ENCODE measurements at places on chromosomes 2 and 18.

- DNase-seq, result no peak
Measured at GRCh38 chr2:224982226-224982625, 60.0 kb downstream of the DOCK10 start.

- no peak for DNase-seq
Measured at GRCh38 chr18:55322178-55322735, 265.7 kb downstream of the TCF4 start.

DNA sequence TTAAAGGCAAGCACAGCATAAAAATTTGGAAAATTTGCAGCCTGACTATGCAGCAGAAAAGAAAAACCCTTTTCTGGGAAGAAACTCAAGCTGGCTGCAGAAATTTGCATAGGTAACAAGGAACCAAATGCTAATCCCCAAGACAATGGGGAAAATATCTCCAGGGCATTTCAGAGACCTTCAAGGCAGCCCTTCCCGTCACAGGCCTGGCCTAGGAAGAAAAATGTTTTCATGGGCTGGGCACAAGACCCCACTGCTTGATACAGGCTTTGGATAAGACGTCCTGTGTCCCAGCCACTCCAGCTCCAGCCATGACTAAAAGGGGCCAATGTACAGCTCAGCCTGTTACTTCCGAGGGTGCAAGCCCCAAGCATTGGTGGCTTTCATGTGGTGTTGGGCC lies 717.6 kb downstream of the TDRD15 start:
- DNase-seq, result no peak

DNA sequence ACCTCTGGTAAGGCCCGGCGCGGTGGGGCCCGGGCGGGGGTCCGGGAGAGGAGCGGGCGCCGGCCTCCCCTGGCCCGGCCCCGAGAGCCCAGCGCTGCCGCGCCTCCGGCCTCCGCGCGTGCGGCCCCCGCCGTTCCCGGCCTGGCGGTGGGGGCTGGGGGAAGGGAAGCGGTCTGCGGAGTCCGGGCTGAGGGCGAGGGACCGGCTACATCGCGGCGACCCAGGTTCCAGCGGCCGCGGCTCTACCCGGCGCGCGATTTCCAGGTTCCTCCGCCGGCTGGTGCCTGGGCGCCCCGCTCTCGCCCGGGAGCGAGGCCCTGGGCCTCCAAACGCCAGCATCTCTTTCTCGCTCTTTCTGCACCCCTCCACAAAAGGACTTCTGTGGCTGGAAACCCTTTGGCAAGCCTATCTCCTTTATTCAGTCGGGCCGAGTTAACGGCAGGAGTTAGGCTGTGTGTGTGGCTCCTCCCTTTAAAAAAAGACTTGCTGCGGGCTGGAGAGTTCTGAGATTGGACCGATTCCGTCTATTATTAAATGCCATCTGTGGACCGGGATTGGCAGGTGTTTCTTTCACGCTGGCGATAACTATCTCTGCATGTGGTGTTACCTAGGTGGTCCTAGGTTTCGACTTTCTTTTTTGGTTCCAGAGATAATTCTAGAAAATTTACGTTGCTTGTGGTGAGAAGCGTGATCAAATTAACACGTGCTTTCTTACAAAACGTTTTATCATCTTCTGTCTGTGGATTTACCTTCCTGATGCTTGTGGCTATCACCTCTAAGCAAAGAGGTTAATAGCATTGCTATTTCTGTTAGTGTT lies 592 bp downstream of the ME2 start:
- no peak for DNase-seq

DNA sequence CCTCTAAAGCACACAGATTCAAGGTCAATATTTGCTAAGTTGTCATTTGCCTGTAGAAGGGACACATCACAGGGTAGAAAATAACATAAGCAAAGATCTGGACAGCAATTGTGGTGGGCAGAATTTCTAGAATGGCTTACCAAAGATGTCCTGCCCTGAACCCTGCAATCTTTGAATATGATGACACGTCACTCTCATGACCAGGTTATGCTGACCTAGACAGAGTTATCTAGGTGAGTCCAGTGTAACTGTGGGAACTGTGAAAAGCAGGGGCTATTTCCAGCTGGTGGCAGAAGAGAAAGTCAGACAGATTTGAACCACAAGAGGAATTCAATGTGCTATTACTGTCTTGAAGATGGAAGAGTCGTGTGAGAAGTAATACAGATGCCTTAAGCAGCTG lies 112.3 kb upstream of the CNGA3 start:
- no peak for DNase-seq

- peak; percentile 52 for DNase-seq
Measured at GRCh38 chr2:74515981-74516633, 1.9 kb downstream of the TLX2 start.

DNA sequence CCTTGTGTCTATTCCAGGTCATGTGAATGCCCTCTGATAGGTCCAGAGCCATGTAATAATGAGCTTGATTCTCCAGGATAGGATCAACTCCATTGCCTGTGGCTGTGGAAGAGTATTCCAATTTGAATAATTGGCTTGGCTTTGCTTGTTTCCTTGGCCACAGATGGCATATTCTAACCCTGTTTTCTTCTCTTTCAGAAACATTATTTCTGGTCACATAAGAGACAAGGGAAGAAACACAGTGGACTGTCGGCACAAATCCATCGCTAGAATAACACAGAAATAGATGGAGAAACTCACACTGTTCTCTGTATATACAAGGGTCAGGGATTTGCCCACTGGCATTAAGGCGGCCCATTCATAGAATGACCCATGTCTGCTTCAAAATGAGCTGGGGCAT lies 278.4 kb upstream of the CCDC68 start:
- DNase-seq, result no peak

GRCh38 chr2:238428866-238429265 lies 2.1 kb downstream of the ASB1 start:
- DNase-seq, result no peak

DNA sequence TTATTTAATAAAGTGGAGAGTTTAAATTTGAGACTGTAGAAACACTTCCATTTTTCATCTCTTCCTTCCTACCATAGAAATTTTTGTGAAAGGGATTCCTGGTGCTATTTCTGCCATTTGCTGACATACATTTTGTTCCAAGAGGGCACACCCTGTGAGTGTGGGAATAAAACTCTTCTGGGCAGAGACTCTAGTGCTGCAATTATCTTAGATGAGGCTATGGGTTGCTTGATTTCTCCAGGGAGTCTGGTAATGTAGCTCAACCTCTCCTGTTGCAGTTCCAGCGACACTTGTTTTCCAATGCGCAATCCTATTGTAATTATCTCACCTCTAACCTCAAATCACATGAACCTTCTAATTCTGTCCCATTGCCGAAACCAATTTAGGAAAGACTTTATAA lies 60.1 kb upstream of the ZSWIM2 start:
- no peak for DNase-seq

GRCh38 chr2:59463426-59463825 lies 1090.0 kb downstream of the BCL11A start:
- no peak for DNase-seq

DNA sequence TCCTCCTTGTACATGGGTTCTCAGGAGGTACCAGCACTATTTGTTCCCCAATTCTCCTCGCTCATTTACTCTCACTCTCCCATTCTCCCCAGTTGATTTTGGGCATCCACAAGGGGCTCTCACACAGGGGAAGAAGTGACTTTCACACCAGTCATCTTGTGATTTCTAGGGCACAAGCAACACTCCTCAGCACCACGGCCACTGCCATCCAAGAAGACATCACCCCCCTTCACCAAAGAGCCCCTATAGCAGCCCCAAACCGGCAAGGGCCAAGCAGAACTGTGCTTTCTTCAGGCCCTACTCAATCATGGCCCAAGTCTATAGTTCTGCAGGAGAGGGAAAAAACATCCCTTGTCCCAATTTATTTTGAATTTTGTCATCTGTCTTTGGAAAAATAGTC lies 209.2 kb upstream of the ARL4C start:
- no peak for DNase-seq

DNA sequence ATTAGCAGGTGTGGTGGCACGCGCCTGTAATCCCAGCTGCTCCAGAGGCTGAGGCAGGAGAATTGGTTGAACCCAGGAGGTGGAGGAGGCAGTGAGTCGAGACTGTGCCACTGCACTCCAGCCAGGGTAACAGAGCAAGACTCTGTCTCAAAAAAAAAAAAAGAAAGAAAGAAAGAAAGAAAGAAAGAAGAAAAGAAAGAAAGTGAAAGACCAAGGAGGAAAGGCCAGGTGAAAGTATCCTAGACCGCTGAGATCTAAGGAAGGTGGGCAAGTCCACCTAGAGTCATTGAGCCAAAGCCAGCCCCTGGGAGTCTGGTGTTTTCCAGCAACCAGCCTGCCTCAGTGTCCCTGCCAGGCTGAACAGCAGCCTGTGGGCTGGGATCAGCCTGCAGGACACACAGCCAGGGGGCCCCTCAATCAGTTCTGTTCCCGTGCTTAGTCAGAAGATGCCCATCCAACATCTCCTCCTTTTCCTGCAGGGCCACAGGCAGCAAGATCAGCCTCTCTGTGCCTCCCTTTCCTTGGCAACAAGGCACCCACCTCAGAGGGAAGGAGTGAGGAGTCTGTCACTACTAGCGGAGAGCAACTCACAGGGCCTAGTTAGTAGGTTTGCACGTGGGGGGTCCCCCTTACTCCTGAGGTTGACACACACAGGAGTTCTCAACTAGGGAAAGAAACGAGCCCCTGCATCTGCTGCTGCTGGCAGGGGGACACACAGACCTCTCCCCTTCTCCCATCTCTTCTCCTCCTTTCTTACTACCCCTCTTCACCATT lies 64.1 kb downstream of the SMAD7 start:
- no peak for DNase-seq

- no peak for DNase-seq
Measured at GRCh38 chr2:84830095-84830494, 50.8 kb downstream of the TRABD2A start.

GRCh38 chr2:191800874-191801273 lies 46.0 kb downstream of the CAVIN2 start:
- DNase-seq, result no peak

DNA sequence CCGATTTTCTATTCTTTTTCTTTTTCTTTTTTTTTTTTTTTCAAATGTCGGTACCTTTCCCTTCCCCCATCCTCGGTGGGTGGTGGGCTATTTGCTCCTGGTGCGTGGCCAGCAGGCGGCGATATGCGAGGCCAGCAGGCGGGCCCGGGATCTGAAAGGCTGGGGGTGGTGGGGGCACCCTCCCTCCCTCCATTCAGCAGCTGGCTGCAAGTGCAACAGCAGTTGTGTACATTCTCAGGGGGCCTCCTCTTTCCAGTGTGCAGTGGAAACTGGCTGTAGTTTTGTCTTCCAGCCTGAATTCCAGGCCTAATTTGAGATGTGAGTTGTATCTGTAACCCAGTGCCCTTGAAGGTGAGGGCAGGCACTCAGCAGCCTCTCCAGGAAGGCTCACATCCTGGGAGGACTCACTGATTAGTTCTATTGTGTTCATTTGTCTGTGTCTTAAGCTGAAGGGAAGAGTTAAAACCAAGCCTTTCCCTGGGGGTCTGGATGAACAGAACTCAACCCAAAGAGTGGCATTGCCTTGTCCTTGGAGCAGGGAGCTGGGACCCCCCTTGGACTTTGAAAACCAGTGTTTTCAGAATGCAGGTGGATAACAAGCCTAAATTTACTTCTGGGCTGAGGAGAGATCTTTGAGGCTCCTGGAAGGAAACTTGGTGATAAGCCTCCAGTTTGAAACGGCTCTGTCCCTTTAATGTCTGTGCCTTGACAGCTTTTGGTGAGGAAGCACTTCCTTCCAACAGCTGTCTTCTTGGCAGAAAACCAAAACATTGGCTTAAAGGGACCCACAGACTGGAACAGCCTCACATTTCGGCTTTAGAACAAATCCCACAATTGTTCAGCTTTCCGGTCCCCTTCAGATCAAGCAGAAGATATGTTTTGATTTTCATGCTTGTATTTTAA lies 3.3 kb downstream of the MYCN start:
- no peak for DNase-seq

DNA sequence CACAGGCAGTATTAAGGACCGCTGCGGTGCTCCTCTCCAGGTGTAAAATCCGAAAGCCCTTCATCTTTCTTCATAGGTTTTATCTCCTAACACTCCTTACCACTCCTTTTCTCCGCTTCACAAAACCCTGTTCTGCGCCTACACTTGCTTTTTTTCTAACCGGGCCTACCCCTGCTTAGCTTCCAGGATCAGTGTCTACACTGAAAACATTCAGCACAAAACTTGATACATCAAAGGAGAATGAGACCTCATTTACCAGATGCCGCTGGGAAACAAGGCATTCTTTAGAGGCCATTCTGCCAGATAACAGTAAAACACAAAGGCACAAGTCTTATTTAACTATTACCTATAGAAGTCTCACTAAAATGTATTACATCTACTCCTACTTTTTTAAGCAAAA lies 13.1 kb downstream of the CHST10 start:
- no peak for DNase-seq

GRCh38 chr18:23933407-23933806 lies 81.1 kb upstream of the TTC39C start:
- DNase-seq, result no peak

DNA sequence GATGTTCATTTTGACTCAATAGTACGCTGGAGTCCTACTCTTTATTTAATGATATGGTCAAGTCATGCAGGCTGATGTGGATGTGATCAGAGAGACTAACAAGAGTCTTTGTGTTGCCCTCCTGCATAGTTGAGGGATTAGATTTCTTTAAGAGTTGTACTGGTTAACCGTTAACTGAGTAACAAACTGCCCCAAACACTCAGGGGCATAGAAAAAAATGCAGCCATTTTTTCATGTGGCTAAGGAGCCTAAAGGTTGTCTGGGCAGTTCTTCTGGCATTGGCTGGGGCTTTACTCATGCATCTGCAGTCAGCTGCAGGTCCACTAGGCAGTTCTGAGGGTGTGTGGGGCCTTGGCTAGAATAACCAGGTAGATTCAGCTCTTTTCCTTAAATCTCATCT lies 32.5 kb downstream of the DOCK10 start:
- DNase-seq, result no peak

GRCh38 chr2:159902722-159903121 lies 104.7 kb upstream of the CD302 start:
- no peak for DNase-seq

DNA sequence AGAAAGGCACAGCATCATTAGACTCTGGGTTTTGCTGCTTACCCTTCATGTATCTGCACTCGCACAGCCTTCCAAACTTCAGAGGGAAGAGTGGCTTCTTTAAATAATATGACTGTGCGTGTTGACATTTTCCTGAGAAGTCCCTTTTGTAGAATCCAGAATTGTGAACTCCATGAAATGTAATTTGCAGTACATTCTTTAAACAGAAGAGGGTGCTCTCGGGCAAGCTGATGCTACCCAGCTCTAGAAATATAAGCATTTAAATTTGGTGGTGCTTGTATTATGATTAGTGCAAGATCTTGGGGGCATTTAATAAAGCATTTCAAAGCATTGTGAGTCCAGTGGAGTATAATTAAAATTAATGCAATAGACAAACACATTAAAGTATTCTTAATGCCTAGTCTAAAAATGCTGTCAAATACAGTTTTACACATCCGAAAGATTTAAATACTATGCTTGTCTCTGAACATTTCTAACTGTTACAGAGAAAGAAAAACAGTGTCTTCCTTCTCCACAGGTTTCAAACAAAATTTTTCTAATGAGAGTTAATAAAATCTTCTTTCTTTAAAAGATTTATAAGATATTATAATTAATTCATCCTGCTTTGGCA lies 17.3 kb upstream of the GTF2A1L start:
- DNase-seq, result no peak

GRCh38 chr2:65708086-65708485 lies 275.7 kb upstream of the SPRED2 start:
- DNase-seq, result no peak
